ENCODE measurements at places on chromosomes 4 and X.

DNA sequence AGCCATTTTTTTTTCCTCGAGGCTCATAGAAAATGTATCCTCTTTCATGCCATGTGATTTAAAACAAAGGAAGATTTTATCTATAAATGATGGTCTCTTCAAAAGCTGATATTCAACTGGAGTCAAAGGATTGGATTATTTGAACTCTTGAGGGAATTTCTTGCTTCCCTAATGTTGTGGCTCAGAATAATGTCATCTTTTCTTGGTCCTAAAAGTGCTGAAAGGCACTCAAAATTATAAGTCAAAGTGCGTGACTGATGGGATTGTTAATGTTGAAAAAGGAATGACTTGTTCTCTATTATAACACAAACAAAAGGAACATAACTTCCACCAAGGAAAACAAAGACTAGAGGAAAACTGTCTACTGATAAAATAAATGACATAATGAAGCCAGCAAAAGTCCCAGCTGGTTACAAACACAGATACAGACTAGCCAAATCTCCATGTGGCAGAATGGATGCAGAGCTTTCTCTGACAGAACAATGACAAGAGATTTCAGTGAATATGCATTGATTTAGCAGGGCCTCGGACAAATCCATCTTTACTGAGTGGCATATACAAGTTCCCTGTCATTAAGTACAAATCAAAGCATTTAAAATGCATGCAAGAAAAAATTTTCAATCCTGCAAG, 552.6 kb downstream of the GBA3 start:
- DNase-seq = no peak

GRCh38 chr4:31995943-31996901, 1276.1 kb downstream of the PCDH7 start:
- no peak for DNase-seq

DNA sequence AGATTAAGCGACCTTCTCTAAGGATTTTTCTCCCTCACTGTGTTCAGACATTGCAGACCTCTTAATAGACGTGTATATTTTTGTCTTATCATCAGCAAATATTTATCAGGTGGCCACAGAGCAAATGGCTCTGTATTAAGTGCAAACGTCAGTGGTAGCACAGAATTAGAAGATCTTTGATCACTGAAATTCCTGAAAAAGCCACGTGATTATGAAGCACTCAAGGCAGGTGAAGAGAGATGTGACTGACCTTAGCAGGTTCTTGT, 105.9 kb upstream of the TBC1D9 start:
- DNase-seq = no peak

DNA sequence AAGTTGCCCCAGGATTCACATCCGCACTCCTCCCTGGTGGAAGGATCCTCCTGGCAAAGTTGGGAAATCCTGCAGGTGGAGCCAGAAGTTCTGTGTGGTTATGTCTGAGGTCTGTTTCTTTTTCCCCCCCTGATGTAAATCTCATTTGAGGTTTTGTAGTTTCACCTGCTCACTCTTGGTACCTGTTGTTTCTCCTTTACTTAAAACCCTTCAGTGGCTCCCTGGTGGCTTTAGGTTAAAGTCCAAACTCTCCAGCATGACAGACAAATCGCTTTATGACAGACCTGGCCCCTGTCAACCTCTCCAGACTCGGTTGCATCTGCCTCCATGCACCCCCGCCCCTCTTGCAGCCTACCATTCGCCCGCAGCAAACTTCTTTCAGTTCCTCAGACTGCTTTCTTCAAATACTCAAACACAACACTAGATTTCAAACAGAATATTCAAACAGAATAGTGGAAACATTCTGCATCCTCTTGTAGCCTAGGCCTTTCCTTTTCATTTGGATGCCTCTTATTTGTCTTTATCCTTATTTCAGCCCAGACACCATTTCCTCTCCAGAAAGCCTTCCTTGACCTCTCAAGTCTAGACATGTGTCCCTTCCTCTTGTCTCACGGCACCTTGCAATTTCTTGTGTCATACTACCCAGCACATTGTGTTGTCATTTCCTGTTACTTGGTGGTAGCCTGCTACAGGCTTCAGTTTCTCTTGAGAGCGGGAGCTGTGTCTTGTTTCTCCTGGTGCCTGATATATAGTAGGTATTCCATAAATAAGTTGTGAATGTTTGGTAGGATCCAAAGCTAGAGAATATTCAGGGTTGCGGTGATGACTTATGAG, 24.8 kb downstream of the IL13RA1 start:
- DNase-seq = no peak

DNA sequence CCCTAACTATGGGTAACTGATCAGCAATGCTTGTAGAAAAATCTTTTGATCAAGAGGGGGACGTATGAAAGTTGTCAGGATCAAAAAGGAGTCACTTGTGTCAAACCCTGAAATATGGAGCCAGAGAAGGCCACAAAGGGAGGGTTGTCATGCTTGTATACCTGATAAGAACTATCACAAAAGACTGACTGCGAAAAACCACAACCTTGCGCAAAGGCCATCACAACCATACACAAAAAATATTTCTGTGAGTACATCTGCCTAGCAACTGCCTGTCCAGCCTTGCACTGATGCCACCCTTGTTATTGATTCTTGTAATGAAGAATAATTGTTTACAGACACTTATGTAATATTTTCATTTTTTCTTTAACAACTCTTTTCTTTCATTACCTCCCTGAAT, 22.8 kb upstream of the EIF4E start:
- DNase-seq = no peak

DNA sequence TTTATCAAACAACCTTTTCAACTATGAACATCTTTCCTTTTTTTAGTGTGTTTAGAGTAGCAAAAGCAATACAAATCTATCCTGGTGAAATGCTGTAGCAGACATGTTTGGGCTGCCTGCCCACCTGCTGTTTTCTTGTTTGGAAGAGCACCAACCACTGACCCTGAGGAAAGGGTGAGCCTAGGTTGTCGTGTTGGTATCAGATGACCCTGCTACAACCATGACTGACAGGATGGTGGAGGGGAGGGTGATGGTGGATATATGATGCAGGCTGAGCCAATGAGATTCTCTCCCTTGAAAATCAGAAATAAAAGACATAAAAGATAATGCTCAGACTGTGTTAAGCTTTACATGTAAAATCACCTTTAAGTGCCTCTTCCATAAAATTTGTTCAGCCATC, 201.2 kb downstream of the NPNT start:
- no peak for DNase-seq

GRCh38 chr4:150814873-150815272, 200.2 kb downstream of the LRBA start:
- no peak for DNase-seq

DNA sequence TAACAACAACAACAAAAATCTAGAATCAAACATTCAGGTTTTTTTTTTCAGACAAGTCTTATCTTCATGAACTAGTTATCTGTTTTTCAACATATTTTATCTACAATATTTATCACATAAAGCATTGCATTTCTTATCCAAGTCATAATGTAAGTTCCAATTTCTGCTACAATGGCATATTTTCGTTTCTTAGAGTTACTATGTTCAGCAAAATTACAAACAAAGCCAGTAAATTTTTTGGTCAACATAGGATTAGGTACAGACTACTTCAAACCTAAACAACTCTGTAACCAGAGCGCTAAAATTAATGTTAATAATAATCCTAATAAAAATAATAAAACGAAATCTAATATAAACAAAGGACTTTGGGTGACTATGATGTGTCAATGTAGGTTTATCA, 165.4 kb upstream of the TACR3 start:
- no peak for DNase-seq

- no peak for DNase-seq
These were observed 119.3 kb downstream of the AFF1 start for GRCh38 chr4:87053802-87054767.

DNA sequence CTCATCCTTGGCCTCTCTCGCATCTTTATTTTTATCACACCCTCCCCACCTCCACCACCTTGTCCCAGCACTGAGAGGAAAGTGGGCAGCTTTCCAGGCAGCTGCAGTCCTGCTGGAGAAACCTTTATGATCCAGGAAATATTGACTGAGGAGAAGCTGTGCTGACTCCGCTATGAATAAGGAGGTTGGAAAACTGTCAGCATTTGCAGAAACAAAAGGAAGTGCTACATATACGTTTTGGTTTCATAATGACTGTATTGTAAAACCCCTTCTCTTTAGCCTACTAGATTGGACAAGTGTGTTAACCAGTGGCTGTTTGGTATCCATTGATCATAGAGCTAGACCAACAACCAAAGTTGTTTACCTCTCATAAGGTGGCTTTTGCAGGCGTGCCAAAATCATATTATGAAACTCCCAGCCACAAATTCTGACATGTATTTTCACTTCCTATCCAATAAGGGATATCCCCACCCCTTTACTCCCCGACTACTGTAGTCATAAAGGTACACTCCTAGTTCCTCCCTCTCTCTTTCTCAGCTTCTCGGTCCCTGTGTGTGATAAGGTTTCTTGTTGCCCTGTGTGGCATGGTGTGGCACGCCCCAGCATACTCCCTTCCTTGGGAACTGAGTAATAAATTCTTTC, 88.4 kb downstream of the GPR143 start:
- no peak for DNase-seq

DNA sequence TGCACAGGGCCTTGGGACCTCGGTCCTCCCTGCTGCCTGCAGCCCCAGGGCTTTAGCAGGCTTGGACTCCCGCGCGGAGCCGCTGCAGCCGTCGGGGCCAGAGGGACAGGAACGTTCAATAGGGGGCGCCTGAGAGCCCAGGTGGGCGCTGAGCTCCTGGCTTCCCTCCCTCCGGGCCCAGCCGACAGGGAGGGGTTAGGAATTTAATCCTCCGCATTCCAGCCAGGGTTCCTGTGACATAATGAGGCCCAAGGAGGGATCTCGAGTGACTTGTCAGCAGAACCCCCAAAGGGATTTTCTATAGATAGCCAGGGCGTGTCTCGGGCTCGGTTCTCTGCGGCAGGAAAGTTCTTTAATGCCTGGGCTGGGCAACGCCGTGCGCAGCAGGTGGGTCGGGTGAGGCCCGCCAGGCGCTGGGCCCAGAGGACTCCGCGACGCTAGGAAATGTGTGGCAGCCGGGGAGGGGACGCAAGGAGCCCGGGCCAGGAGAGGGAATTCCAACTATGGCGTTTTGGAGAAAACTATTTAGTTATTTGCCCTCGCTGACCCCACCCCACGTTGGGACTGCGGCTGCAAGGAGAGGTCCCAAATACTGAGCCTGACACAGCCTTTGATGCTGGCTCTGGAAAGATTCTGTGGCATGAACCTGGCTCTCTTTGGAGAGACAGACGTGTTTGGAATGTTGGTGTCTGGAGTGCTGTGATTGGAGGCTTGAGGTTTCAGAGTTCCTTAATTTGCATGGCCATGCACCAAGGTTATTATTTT, 285.2 kb upstream of the GATB start:
- no peak for DNase-seq

- no peak for DNase-seq
These were observed 34.2 kb downstream of the TSC22D3 start for GRCh38 chrX:107741404-107741790.

DNA sequence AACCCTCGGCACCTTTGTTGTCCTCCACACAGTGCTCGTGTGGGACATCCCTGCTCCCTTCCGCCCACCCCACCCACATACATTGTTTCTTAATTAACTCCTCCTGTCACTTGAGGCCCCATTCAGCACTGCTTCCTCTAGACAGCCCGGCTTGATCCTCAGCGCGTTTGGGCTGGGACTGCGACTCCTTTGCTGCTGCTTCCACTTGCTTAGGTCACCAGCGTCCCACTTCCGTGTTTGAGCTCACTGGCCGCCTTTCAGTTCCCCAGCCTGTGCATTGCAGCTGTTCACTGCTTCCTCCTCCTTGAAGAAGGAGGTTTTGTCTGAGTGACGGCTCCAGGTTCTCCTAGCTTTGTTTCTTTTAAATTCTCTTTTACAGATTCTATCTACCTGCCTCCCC, 16.1 kb downstream of the RNF4 start:
- no peak for DNase-seq

- no peak for DNase-seq
These were observed 51.9 kb upstream of the IRF2 start for GRCh38 chr4:184526228-184526627.

DNA sequence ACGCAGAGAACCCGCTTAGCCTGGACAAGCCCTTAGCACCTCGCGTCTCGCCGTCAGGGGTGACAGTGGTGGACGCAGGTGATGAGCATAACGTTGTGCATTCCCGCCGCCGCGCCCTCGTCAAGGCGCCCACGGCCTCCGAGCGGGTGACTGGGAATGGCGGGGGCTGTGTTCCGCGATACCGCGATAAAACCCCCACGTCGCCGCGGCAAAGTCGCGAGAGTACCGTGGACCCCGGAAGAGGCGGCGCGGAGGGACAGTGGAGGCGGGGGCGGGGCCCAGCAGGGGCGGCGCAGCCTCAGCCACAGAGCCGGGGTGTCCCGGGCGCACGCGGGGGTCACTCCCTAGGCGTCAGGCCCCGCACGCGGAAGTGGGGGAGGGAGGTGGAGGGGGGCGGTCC, 53.8 kb downstream of the ZFYVE28 start:
- no peak for DNase-seq

DNA sequence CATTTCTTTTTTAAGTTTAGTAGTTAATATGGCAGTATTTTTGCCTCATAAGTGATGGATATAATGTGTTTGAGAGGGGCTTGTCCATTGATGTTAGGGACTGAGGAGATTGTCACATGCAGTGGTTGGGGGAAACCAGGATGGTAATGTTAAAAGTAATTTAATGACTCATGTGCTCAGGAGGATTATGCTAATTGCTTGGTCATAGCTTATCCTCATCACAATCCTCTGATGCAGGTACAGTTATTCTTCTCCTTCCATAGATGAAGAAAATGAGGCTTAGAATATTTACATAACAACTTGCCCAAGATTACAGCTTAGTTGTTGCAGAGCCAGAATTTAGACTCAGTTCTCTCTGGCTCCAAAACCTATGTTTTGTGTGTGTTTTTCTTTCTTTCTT, 94.4 kb upstream of the SCML1 start:
- no peak for DNase-seq

GRCh38 chrX:28542791-28543190, 44.5 kb upstream of the IL1RAPL1 start:
- DNase-seq = no peak

DNA sequence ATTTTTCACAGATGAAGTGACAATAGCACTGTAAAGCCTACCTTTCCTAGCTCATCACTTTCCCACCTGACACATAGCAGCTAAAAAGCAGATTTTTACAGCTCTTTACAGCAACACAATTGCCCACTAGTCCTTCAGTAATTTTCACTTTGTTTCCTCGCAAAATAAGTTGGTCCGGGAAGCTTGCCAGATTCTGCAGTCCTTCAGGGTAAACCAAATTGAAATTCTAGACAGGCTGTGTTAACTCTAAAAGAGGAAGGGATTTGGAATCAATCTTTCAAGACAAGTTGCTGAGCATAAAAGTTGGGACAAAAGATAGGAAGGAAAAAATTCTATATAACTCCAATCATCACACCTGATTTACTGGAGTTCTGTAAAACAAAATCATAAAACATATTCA, 8.7 kb downstream of the C1QTNF7 start:
- no peak for DNase-seq

- no peak for DNase-seq
These were observed 1.3 kb downstream of the NPY1R start for GRCh38 chr4:163330916-163331628.

DNA sequence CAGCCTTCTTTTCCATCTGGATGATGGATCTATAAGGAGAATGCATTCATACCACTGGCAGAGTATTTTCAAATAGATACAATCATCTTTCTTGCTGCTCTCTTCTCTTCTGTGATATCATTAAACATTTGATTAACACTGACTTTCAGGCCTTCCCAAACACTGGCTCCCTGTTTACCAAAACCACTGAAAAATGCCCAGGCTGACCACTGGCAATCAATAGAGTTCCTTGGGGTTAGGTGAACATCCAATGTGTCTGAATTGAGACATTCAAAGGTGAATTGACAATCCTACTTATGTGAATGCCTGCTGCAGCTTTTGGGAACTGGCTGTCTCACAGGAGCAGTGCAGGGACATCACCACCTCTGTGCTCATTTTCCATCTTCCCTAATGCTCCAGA, 168.3 kb downstream of the ENOX2 start:
- DNase-seq = no peak
